ENCODE measurements at places on chromosomes 6 and 20.

GRCh38 chr6:89411145-89412070 lies 665 bp downstream of the RRAGD start:
- no peak for DNase-seq

GRCh38 chr20:19577692-19578091 lies 180.4 kb upstream of the RIN2 start:
- no peak for DNase-seq

- DNase-seq, result no peak
Observed at GRCh38 chr6:18053078-18053477, 65.6 kb upstream of the KIF13A start.

GRCh38 chr20:32858701-32859372 lies at the start of gene EFCAB8:
Gene EFCAB8 (plus strand): TSS chr20:32858923. CDS start chr20:32863793, 4,870 bp downstream.
- no peak for DNase-seq

DNA sequence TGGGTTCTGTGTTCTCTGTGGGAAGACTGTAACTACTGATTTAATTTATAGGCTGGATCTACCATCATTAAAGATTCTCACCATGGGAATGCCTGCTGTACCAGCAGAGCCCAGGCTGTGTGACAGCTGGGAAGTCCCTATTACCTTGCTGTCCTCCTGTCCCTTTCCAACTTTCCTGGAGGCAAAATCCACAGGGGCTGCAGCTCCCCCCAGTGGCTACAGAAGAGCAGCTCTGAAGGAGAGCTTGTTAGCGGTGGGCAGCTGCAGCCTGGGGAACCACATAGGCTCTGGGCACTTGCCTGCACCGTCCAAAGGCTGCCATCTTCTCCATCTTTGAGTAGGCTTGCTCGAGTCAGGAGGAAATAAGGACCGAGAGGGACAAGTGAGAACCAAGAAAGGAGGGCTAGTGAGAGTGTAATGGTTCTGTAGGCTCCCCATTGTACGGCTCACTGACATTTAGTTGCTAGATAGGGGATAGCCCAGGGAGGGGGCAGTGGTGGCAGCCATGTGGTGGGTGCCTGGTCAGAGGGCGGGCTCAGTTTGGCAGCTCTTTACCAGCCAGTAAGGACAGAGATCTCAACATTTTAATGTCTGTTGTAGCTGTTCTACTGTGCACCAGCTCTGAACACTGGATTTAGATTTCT lies 155.1 kb upstream of the MLIP start:
- DNase-seq, result peak; percentile 90

DNA sequence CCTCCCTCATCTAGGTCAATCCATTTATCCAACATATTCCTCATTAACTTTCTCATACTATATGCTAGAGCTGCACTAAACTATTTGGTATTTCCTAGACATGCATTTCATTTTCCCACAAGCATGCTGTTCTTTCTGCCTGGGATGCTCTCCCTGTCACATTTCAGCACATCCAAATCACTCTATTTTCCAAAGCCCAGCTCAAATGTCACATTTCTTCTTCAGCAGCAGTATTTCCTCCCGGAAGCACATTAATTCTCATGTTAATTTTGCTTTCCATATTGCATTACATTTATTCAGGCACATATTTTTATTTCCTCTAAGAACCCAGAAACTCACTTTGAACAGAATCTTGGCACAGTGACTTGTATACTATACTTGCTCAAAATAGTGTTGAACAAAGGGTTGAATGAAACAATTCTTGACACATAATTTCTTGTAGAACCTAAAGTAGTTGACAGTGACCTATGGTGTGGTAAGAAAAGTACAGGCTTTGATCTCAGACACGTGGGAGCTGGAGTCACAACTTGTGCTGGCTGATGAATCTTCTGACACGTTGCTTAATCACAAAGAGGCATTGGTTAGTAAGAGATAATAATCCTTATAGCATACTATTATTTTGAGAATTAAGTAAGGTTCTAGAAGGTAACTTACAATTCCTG lies 30.8 kb upstream of the CD2AP start:
- no peak for DNase-seq

GRCh38 chr6:37492236-37492972 lies 7.3 kb downstream of the CCDC167 start:
- DNase-seq, result no peak

GRCh38 chr6:26243752-26244151 lies 121.2 kb upstream of the BTN3A2 start:
- DNase-seq, result no peak
